ENCODE measurements at places on chromosomes 2 and 18.

DNA sequence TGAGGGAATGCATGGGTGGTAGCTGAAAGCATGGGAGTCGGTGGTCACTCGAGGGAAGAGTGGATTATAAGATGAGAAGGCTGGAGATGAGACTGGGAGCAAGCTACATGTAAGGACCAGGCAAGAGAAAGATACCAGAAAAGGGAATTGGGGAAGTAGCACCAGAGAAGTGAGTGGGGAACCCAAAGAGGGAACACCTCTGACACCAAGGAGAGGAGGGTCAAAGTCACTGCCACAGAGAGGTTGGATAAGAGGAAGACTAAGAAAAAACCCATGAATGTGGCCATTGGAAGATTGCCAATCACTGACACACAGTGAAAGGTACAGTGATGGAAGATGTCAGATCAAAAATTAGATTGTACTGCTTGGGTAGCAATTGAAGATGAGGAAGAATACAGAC, 473.9 kb downstream of the BCL11A start:
- ATAC-seq = no peak

GRCh38 chr2:8563814-8564474, 117.9 kb upstream of the ID2 start:
- no peak for ATAC-seq

- peak; percentile 97 for ATAC-seq
Measured at GRCh38 chr2:127064642-127065250, 42.2 kb downstream of the BIN1 start.

- no peak for ATAC-seq
Measured at GRCh38 chr18:7597500-7597899, 30.4 kb downstream of the PTPRM start.

DNA sequence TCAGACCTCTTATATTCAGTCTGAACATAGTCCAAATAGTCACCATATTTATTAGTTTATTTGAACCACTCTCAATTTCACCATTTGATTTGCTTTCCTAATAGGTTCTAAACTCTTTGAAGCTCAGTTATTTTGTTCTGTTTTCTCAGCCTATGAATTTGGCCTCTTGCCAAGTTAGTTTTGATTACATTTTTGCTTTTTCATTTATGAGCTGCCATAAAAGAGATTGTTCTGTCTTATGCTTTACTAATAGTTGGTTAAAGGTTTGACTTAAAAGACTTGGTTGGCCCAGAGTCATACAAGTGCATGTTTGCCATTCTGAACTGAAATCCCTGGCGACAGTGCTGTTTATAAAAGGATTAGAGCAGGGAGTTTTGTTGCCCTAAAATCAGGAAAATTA, 85.9 kb upstream of the RANBP2 start:
- no peak for ATAC-seq

GRCh38 chr18:2144811-2145210, 426.5 kb downstream of the METTL4 start:
- no peak for ATAC-seq

- ATAC-seq = no peak
Measured at GRCh38 chr2:156590085-156590739, 154.0 kb downstream of the GPD2 start.

All from activated T-helper 17 cell treated with anti-CD3 and anti-CD28 coated beads, Interleukin-2, amount 50 U/mL, for 72 hours (primary cell).